ENCODE measurements at places on chromosomes 7 and 10.

GRCh38 chr7:86932038-86932512 is 127.4 kb downstream of the ELAPOR2 start:
- no peak for DNase-seq

DNA sequence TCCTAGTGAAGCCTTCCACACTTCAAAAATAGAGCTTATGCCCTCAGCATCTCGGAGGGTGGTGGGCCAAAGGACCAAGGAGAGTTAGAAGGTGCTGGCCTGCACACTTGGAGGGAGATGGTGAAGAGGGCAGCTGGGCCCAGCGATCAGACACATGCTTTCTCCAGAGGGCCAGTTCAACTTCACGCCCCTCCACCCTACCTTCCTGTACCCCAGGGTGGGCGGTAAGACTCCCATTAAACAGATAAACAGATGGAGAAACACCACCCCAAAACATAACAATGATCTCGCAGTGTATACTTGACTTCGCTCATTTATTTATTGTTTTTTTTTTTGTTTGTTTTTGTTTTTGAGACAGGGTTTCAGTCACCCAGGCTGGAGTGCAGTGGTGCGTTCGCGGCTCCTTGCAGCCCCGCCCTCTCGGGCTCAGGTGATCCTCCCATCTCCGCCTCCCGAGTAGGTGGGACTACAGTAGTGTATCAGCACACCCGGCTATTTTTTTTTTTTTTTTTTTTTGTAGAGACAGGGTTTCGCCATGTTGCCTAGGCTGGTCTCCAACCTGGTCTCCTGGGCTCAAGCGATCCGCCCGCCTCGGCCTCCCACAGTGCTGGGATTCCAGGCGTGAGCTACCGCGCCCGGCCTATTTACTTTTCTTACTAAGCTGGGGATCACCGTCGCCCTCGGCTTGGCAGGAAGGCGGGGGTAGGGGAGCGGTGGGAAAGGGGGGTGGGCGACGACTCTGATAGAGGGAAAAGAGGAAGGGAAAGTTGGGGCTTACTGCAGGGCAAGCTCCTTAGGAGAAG is 1.8 kb downstream of the C10orf95 start:
- peak; percentile 58 for DNase-seq

- no peak for DNase-seq
Measured at GRCh38 chr10:132735923-132736391, 50.0 kb downstream of the NKX6-2 start.

GRCh38 chr7:42017349-42017986 is 219.5 kb downstream of the GLI3 start:
- no peak for DNase-seq

GRCh38 chr7:141654551-141654950 is 47.4 kb downstream of the DENND11 start:
- DNase-seq: peak; percentile 69

DNA sequence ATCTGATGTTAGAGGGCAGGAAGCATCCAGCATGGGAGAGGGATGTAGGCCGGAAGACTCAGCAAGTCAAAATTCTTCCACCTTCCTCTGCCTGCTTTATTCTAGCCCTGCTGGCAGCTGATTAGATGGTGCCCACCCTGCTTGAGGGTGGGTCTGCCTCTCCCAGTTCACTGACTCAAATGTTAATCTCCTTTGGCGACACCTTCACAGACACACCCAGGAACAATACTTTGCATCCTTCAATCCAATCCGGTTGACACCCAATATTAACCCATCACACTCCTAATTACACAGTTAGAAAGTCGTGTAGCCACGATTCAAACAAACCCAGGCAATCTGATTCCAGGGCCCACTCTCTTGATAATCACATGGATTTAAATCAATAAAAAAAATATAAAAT is 433.9 kb upstream of the LRGUK start:
- no peak for DNase-seq

DNA sequence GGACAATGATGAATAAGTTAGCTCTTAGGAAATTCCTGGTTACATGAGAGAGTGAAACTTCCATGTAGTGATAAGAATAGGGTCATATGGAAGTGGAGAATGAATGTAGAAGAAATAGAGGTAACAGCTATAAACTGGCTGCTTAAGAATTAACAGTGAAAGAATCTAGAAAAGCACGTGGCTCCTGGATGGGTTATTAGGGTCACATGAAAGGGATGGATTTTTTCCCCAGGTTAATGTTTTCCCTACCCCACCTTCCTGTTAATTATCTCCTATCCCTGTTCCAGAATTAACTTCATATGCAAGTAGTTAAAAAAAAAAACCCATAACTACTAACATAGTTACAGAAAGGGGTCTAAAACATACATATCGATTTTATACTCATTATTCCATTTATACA is 58.0 kb downstream of the ANKIB1 start:
- no peak for DNase-seq

- DNase-seq: no peak
Measured at GRCh38 chr7:31595390-31595789, 81.5 kb downstream of the ITPRID1 start.

DNA sequence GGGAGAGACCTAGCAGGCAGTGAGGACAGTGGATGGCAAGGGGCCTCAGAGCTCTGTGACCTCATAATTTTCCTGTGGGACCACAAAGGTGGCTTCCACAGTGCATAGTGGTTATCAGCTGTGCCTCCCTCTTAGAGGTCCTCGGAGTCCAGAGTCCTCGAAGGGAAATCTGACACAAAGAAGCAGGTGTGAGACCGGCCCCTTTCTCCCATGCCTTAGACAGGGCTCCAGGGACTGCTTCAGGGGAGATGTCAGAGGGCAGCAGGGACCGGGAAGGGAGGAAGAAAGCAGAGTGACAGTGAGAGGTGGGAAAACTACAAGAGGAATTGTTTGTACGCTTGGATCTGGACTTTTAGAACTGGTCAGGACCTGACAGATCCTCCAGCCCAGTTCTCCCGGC is 66.3 kb downstream of the BAMBI start:
- no peak for DNase-seq

DNA sequence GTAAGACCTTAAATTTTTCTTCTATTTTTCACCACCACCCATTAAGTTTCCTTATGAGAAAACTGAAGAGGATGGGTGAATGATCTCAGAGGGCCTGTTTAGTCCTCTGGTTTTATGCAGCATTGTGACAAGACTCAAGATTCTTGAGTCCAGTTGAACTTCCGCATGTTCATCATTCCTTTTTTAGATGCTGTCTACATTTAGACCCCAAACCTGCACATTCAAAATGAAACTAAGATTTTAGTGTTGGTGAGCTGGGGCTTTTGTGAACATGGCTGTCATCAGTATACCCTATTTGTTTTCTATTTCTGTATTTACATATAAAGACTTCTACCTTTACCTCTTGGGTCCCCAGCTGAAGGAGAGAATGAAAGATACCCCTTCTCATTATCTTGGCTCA is 31.1 kb downstream of the NET1 start:
- no peak for DNase-seq

DNA sequence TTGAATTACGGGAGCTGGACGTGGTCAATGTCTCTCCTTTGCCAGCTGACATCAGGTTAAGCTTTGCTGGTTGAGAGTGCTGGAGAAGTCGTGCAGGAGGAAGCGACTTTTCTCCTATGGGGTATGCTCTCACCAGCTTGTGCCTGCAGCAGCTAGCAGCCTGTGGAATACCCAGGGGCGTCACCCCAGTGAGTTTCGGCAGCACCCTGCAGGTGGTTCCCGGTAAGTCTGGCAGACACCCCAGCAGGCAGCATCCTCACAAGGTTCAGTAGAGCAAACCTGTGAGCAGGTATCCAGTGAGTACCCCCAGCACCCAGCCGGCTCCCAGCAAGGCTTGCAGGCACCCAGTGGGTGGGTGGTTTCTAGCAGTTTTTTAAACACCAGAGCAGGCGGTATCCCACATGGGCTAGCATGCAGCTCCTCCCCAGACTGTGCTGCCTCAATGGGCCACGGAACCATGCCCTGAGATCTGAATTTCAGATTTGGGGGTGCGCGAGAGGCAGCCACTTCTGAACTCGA is 74.8 kb upstream of the SVIL start:
- DNase-seq: no peak

DNA sequence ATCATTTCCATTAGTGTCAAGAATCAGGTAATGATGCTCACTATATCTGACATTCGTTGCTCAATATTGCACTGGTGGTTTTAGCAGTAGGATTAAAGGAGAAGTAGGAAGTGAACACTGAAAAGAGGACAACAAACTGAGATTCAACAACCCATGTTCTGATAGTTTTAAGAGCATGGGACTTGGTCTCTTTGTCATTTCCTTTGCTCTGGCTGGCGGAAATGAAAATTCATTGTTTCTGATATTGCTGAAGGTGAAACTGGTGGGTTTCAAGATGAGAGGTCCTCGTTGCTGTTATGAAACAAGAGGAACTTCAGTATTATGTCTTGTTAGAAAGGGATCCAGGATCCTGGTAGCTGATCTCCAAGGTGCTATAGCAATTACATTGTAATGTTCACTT is 129.0 kb downstream of the DNAH11 start:
- DNase-seq: no peak

DNA sequence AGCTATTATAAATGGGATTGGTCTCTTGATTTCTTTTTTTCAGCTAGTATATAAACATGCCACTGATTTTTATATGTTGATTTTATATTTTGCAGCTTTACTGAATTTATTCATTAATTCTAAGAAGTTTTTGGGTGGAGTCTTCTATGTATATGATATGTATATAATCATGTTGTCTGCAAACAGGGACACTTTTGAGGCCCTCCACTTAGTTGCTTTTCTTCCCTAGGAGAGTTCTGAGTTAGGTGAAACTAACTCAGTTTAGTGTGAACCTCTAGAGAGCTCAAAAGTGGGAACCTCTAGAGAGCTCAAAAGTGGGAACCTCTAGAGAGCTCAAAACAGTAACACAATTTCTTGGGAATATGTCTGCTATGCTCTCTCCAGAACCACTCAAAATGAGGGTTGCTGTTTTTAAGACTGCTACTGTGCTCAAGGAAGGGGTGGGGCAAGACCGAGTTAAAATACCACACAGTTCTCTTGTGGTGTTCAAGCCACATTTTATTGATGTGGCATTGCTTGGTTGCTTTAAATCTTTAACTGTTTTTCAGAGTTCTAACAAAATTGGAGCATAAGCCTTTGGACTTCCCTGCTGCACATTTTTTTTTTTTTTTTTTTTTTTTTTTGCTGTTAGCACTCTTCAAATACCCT is 13.2 kb downstream of the CCDC7 start:
- no peak for DNase-seq

- DNase-seq: peak; percentile 3
Measured at GRCh38 chr7:156423876-156424275, 216.7 kb upstream of the RNF32 start.

DNA sequence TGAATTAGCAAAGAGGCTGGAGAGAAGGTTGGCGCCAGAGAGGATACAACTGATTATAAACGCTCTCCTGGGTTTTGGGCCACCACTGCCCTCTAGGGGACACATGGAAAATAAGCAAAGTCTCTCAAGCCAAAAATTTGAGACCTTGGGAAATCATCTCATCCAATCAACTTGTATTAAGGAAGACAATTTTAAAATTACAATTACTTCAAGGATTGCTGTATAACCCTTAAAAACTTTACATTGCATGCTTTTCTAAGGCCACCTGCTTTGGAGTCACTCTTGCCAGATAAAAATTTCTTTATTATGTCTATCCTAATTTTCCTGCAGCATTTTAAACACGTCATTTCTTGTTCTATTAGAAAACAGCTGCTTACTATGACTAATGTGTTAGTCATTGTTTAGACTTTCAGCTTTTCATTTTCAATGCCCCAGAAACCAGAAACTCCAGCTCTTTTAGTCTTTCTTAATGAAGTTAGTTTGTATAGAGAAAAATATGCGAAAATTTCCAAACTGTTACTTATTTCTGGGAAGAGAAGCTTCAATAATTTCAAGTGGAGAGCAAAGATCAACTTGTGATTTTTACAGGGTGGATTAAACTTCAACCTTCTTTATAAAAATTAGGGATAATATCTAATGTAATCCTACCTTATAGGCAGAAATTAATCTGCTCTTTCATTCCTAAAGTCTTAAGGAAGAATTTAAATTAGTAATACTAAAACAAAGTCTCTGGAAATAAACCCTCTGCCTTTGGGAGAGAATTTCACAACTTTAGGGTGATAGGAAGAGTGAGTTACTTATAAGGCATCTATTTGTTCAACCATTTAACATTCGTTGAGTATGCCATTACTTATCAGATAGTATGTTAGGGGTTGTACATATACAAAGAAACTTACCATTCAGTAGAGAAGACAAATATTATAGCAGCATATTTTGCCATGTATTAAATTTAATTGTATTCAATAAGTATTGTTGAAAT is 20.6 kb upstream of the RHOBTB1 start:
- DNase-seq: peak; percentile 98

DNA sequence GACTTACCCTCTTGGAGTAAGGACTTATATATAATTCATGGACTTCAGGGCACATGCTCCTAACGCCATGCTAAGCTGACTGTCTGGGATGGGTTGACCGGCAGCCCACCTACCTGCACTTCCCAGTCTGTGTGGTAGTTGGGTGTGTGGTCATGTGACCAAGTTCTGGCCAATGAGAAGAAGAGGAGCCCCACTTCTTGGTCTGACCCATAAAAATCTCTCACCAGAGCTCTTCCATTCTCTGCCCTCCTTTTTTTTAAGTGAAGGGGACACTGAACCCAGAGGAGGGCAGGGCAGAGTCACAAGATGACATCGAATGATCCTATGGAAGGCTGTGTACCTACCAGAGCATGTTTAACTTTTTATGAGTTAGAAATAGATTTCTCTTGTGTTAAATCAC is 370.1 kb downstream of the FRMD4A start:
- no peak for DNase-seq

DNA sequence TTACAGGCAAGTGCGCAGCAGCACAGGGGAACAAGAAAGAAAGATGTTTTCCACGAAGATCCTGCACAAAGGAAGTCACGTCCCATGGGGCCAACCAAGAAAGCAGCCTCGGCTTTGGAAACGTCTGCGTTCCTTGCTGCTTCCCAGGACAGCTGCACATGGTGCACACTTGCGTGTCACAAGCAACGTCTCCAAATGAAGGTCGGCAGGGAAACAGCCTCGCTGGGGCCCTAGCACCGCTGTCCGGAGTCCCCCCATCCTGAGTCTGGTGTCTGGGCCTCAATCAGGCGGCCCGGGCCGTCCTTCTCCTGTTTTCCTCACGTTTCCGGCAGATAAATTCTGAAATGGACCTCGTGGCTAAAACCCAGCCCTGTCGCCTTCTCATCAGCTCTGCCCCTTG is 206.2 kb downstream of the DIP2C start:
- DNase-seq: no peak
